ENCODE measurements at places on chromosomes 2 and 18.

DNA sequence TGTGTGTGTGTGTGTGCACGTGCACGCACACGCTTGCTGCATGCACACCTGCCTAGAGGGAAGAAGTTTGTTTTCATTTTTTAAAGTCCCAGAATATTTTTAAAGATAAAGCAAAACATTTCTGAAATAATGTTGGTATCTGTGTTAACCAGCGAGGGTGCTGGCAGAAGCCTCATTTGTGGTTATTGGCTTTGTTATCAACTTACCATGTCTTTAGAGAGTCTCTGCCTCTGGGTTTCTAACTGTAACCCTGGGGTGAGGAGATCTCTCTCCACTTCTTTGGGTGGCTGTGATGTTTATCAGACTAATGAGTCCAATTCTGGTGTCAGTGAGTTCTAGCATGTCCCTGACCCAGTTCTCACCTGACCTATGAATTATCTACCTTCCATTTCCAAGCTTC lies 927.6 kb upstream of the FANCL start:
- no peak for DNase-seq

DNA sequence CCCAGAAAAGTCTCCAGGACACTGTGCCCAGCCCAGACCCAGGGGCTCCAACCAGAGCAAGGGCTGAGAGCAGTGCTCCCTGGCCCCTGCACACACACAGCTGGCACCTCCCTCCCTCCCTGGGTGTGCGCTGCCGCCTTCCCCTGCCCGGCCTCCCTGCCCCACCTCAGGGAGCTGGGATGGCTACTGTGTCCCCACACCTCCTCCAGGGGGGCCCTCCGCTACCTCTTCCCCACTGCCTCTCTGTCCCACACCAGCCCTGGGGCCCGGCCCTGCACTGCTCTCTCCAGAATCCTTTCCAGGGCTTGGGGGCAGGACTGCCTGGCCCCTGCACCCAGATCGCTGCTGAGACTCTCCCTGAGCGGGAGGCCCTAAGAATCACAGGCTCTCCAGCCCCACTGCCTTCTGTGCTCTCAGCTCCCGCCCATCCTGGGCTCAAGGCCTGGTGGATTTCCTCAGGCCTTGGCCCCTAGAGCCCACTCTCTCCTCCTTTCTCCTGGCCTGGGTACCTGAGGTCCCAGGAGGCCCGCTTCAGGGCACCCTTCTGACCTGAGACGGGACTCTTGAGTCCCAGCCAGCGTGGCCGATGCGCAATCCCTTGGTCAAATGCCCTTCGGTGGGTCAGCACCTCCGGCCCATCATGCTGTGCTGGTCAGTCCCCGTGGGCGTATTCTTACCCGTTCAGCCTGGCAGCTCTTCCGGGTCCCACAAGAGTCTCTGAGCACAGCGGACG lies 276.8 kb upstream of the HDAC4 start:
- DNase-seq = no peak

- DNase-seq = no peak
Measured at GRCh38 chr18:25038261-25038660, 313.7 kb downstream of the ZNF521 start.

GRCh38 chr2:138846216-138846821 lies 66.1 kb upstream of the NXPH2 start:
- DNase-seq = no peak

GRCh38 chr2:208657468-208657867 lies 250.9 kb downstream of the PTH2R start:
- DNase-seq = no peak

DNA sequence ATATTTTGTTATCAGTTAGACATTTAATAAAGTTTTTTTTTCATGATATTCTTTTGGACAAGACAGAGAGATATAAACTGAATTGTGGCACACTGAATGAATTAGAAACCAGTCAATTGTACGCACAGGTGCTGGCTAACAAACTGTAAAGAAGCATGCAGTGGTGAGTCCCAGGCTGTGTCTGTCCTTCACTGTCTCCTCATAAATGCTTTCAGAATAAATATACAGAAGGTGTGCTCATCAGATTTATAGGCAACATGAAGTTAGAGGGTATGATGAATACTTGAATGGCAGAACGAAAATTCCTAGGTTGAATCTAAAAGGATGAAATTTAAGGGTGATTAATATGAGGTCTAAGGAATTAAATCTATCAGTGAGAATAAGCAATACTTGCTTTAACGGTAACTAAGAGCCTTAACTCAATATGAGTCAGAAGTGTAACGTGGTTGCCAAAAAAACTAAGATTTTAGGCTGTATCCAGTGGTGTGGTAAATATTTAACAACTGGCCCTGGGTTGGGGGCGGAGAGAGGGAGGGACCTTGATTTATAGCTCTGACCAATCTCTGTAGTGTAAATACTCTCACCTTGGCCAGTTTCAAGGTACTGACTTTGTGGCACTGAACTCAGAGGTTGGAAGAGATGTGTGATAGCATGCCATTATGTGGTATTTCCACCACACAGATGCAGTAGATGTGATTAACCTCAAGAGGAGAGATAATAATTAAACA lies 41.9 kb upstream of the AAK1 start:
- no peak for DNase-seq

DNA sequence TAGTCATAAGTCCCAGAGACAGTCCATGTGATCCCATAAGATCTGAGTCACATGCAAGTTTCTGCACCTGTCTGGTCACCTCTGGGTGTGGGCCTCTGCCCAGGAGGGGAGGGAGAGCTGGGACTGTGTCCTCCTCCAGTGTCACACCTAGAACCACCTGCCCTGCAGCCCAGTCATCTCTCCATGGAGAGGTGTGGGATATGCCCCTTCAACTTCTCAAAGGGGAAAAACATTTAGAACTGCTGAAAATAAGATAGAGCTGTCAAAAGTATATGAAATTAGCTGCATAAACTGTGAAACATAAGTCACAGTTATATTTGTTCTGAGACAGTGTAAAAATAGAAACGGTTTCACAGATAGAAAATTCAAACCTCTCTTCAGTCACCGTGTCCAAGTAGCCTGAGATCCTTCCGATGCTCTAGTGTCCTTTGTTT lies 55.4 kb downstream of the NGEF start:
- no peak for DNase-seq

- no peak for DNase-seq
Measured at GRCh38 chr18:22191346-22191695, 21.9 kb downstream of the GATA6 start.

GRCh38 chr2:99602476-99602875 lies 112.7 kb upstream of the REV1 start:
- no peak for DNase-seq

DNA sequence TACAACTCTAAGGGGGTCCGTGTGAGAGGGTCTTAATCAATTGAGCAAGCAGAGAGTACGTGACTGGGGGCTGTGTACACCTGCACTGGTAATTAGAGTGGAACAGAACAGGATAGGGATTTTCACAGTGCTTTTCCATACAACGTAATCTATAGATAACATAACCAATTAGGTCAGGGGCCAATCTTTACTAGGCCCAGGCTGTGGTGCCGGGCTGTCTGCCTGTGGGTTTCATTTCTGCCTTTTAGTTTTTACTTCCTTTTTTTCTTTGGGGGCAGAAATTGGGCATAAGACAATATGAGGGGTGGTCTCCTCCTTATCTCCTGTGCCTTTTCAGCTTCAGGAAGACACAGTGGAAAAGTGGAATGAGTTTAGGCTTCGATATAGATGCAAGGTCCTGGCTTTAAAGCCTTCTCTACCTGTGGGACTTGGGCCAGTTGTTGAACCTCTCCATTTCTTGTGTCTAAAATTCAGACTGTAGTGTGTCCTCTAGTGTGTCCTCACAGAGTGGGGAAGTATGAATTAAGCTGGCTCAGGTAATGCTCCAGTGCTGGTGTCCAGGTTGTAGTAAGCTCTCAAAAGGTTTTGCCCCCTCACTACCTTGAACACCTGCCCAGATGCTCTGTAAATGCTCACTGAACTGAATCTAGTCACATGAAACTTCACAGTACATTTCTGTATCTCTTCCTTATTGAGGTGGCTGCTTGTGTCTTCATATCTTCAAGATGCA lies 422.8 kb downstream of the SETBP1 start:
- DNase-seq = no peak

GRCh38 chr2:199757233-199757870 lies 93.6 kb downstream of the FTCDNL1 start:
- no peak for DNase-seq

Data from ascending aorta (tissue), 2 donors.